ENCODE measurements at places on chromosomes 1 and 21.

DNA sequence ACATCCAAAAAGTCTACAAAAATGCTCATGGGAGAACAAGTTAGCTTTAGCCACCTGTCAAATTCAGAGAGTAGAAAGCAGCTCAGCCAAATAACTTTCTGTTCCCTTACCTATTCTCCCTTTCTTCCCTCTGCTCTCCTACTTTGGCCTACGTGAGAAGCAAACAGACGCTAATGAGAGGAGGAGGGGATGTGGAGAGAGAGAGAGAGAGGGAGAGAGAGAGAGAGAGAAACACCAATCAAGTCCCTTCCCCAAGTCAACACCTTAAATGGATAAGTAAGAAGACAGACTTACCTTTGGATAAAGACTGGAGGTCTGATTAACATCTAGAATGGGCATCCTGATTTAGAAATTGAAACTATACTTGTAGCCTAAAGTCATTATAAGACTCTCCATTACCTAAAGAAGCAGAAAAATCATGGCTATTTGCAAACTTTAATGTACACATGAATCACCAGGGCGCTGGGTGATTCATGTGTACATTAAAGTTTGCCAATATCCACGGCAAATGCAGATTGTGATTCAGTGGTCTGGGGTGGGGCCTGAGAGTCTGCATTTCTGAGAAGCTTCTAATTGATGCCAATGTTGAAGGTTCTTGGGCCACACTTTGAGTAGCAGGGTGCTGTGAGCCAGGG lies 13.1 kb upstream of the DUSP12 start:
- no peak for DNase-seq

DNA sequence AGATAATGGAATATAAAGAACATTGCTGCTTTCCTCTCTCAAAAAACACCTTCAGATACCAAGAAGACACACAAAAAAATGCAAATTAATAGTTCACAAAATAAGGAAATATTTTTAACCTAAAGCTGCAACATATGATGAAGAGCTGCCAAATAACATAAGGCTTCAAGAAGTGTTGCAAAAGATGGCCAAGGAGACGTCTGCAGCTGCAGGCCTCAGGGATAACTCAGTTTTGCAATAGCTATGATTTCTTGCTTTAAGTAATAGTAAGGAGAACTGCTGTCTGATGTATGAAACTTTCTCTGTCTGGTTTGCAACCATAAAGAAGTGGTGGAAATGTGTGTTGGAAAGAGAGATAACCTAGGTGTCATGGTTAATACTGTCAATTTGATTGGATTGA lies 1237.5 kb downstream of the MRPL39 start:
- DNase-seq = no peak

DNA sequence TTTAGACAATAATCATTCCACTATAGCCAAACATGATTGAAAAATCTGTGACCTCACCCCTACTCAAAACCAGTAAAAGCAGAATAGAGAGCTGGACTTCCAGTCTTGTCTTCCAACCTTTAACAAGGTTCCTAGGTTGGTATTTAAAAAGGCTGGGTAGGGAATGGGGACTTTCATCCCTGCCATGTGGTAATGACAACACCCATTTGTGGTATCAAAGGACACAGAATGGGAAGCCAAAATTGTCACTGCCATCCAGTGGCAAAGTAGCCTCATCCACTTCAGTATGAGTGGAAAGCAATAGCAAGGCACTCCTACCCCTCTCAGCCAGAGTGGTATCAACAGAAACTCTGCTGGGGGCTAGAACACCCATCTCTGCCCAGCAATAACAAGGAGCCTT lies 33.9 kb downstream of the UCHL5 start:
- DNase-seq = no peak

- DNase-seq = no peak
Measured at GRCh38 chr1:167789501-167789900, 67.7 kb downstream of the MPZL1 start.

DNA sequence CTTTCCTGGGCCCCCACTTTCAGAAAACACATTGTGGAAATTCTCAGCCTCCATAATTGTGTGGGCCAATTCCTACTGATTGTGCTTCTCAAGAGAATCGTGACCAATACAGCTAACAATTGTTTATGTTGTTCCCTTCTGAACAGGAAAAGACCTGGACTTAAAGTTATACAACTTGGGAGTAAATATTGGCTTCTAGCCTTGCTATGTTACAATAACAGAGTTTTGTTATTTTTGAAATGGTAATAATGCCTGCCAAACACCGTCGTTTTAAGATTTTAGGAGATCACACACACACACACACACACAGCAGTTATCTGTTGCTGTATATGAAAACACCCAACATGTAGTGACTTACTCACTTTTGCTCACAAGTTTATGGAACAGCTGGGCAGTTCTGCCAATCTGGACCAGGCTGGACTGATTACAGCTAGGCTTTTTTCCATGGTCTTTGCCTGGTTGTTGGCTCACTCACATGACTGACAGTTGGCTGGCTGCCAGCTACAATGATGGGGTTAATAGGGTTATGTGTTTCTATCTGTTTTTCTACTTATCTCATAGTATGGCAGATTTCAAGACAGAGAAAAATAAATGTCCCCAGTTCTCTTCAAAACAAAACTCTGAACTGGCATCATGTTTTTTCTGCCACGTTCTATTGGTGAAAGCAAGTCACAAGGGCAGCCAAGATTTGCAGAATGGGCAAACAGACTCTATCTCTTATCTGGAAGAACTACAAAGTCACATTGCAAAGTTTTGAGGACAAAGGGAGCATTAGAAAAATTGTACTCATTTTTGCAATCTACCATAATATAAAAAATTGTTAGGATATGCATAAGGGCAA lies 447.5 kb downstream of the NEGR1 start:
- DNase-seq = no peak

DNA sequence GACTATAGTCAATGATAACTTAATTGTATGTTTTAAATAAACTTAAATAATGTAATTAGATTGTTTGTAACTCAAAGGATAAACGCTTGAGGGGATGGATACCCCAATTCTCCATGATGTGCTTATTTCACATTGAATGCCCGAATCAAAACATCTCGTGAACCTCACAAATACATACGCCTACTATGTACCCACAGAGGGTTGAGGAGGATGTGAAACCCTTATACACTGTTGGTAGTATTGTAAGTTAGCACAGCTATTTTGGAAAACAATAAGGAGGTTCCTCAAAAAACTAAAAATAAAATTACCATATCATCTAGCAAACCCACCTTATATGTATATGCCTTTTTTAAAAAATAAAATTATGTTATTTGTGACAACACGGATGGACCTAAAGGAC lies 198.6 kb downstream of the MRPL39 start:
- DNase-seq = no peak

- no peak for DNase-seq
Measured at GRCh38 chr1:234932106-234932505, 196.5 kb downstream of the TOMM20 start.

DNA sequence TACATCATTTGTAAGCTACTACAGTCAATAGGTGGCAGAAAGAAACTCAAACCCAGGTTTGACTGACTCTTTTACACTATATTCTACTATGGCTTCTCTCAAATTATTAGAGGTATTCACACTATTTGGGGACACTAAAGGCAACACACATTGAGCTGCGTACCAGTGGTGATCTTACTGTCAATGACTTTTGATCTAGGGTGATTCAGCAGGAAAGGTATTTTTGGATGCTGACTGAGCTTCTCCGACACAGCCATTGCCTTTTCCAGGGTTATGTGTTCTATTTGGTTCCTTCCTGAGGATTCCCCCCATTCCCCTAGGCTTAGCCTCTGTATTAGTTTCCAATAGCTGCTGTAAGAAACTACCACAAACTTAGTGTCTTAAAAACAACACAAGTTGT lies 73.2 kb upstream of the JAK1 start:
- no peak for DNase-seq

- DNase-seq = no peak
Measured at GRCh38 chr1:47622776-47623556, 185.1 kb downstream of the FOXD2 start.

DNA sequence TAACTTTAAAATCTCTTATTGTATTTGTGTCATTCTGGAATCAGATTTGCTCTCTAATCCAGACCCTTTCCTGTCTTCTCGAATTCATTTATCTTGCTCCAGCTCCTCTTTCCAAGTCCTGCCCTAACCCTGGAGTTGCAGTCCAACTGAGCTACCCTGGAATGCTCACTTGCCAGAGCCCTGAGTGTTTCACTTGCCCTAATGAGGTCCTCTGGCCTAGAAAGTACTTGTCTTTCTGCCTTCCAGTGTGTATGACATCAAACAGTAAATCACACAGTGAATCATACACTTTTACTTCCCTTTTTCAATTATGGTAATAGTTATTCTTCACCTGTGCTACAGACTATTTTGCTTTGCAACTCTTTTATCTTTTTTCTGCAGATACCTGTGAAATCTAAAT lies 96.9 kb downstream of the NEK7 start:
- DNase-seq = no peak

DNA sequence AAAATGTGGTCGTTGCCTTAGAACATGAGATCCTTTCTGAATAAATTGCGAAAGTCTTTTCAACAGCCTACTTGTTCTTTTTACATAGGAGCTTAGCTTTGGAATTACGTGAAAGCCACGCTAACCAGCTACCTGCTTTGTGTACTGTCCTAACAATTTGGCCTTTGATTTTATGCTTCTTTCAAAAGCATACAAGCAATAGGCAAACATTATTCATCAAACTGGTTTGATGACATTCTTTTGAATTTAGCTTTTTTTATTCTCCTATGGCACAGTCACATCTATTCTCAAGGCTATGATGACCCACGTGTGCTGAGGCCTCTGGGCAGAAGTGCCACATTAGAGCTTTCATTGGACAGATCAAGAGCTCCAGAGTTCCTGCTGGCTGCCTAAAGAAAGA lies 178.0 kb upstream of the DPT start:
- DNase-seq = no peak

DNA sequence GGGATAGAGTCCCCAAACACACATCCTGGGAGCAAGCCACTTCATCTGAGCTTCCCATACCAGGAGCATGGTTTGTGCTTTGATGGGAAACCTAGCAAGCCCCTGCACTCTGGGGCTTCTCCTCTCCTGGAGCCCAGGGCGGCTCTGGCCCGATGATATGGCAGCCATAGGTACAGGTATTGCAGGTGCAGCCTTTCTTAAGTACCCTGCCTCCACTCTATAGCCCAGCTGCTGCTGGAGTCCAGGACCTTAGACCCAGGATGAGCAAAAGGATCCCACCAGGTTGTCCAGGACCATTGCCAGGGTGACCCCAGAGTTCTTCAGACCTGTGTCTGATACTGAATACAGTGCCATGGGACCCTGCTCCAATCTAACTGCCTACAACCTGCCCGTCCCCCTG lies 4.2 kb downstream of the C1orf226 start:
- no peak for DNase-seq

DNA sequence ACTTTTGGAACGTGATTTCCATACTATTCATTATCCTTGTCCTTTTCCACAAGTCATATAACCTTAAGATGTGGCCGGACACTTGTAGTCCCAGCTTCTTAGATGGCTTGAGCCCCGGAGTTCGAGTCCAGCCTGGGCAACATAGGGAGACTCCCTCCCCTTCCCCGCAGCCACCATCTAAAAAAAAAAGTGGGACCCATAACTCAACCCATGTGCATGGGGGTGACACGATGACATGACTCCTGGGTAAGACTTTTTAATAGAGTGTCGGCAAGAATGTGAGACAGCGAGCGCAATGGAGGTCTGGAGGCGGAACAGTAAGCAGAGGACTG lies 25.7 kb downstream of the MIA3 start:
- no peak for DNase-seq

- DNase-seq = no peak
Measured at GRCh38 chr1:212179394-212180076, 105.7 kb upstream of the PPP2R5A start.

GRCh38 chr1:181090641-181091126 lies 2.2 kb downstream of the IER5 start:
- no peak for DNase-seq

- no peak for DNase-seq
Measured at GRCh38 chr1:237211031-237211430, 169.0 kb downstream of the RYR2 start.

DNA sequence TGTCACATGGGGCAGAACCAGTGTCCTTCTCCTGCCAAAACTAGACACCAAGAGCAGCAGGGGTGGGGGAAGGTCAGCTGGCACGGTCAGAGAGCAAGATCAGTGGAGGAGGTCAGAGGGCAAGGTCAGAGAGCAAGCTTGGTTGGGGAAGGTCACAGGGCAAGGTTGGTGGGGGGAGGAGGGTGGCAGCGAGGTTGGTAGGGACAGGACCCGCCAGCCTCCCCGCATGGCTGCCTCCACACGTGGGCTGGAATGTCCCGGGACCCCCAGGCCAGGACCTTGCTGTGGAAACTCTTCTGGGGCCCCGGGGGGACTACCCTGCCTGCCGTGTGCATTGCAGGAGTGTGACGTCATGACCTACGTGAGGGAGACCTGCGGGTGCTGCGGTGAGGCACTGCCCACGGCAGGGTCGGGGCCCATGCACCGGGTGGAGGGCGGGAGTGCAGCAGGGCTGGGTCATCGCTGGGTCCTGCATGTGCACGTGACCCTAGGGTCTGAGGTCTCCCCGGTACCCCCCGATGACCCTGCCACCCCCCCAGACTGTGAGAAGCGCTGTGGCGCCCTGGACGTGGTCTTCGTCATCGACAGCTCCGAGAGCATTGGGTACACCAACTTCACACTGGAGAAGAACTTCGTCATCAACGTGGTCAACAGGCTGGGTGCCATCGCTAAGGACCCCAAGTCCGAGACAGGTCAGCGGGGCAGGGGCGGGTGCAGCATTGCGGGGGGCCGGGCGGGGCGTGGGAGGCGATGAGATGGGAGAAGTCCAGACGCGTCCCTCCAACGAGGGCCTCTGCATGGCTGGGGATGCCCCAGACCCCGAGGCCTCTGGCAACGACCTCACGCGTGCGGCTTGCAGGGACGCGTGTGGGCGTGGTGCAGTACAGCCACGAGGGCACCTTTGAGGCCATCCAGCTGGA lies 27.3 kb downstream of the COL6A2 start:
- no peak for DNase-seq

DNA sequence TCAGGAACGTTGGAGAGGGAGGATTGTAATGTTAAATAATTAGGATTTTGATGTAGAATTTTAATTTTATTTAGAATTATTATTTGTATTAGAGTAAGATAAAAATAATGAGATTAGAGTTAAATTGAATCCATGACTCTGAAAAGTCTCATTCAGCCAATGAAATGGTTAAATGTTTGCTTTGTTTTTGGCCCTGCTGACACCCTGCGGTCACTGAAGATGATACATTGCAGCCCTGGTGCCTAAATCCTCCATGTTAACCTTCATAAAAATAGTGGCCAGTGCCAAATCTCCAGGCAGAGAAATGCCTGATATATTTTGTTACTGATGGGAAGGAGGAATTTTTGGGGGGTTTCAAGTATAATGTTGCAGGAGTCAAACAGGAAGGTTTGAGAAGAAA lies 27.3 kb upstream of the RLF start:
- DNase-seq = no peak

DNA sequence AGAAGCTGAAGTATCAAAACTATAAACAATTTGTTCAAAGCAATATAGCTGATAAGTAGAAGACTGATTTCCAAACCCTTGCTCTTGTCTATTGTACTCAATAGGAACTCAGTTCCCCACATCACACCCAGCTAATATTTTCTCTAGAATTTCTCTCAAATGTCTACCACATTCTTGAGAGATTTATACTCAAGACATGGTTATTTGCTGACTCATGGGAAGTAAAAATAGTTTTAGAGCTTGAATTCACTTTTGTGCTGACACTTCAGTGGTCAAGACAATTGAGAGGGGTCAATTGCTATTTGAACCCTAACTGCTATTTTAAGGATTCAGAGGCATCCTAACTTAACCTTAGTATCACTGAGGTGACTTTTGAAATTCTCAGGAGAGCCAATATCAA lies 99.0 kb downstream of the TNNI3K start:
- DNase-seq = no peak

GRCh38 chr1:178847396-178847849 lies 23.5 kb downstream of the ANGPTL1 start:
- no peak for DNase-seq

Measured in renal pelvis (tissue), 12 donors.